Dermis microvascular lymphatic vessel endothelial cell (primary cell): ENCODE measurements at places on chromosomes 7 and 10. TPM values are rescaled to one million over a fixed set of nuclear protein-coding genes. Genes with fewer than 3 reads are reported as not detected.

Gene HOXA9
- 3.2 and 4.7 TPM in 2 replicates for total RNA-seq

Gene COL13A1
- 0.76 and 4.7 TPM in 2 replicates for total RNA-seq

Gene KAZALD1
- 0.38 and 0.39 TPM in 2 replicates for total RNA-seq

Gene TNKS2
- 42.5 and 56.5 TPM in 2 replicates for total RNA-seq

Gene SLC16A9
- total RNA-seq, result 0.26 TPM in 1 of 2 replicates, not detected in the other

Gene NKX1-2
- total RNA-seq, result not detected in 2 replicates

Gene ZNF107
- total RNA-seq, result 1.3 and 2.4 TPM in 2 replicates

Gene AS3MT
- 0.64 and 0.76 TPM in 2 replicates for total RNA-seq

Gene SGPL1
- total RNA-seq, result 9.4 and 15.9 TPM in 2 replicates

Gene CHST12
- 4.1 and 6.4 TPM in 2 replicates for total RNA-seq

Gene ACSL5
- total RNA-seq, result 34.4 and 59.9 TPM in 2 replicates

DNA sequence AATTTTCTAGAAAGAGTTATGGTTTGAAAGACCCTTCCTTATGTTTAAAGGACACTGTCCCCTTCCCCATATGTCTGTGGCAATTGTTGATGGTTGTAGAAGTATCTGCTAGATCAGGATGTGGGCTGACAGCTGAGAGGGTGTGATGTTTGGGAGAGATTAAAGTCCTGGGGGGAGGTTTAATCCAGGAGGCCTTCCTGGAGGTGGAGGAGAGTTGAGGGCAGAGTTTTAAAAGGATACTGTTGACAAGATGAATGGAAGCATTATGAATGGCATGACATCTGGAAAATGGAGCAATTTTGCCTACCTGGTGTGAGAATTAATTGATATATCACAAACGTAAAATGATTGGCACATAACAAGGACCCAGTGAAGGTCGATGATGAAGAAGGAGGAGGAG, 32.9 kb upstream of the SMC3 start:
- DNase-seq, result no peak

DNA sequence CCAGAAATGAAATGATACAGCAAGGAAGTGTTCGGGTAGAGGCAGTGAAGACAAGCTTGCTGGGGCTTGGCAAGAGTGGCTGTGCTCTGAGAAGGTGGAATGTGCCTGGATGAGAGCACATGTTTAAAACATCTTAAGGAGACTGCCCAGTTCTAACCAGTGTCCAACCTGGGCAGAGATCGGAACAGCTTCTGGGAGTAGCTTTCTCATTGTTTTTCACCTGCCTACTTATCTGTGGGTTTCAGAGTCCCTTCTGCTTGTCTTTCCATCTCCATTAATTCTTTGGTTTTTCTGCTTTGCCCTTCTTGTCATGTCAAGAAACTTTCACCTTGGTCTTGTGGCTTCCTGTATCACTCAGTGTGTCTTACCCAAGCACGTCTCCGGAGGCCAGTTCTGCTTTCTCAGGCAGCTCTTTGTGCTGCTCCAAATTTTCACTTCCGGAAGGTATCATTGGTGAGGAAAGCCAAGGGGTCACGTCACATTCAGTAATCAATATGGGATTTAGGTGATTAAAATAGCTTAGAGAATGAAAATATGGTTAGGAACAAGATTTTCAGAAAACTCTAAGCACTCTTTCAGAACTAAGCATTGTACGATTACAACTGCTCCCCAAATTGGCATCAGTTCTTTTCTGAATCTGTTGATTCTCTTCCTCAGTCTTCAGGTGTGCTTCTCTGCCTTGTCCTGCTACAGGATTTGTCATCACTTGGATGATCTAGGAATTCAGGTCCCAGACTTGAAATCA, 5.5 kb upstream of the LAMB4 start:
- DNase-seq, result no peak

DNA sequence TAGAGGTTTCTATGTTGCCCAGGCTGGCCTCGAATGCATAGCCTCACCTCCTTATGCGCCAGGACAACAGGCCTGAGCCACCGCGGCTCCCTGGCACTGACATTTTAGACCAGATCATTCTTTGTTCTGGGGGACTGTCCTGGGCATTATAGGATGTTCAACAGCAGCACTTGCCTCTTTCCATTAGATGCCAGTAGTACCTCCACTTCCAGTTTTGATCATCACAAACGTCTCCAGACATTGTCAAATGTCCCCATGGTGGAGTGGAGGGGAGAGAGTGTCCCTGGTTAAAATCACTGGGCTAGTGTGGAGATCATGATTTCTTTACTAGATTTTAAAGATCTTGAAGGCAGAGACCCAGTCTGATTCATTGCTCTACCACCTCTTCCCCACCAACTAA, 125.2 kb upstream of the MKLN1 start:
- DNase-seq, result no peak

DNA sequence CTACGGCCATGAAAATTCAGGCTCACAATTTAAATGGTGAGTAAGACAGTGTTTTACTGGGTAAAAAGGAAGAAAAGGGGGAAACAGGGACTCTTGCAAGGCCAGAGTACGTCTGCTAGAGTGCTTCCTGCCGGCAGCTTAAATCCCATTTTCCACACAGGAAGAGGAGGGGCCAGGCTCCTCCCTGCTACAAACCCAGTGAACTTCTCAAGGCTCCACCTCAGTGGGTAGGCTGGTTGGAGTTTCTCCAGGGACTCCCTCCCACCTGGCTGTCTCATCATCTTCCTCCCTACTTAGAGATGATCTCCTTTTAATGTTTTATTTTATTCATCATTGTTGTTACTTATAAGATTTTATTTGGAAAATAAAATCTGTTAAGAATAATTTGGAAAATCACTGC, 62.6 kb upstream of the SEMA3C start:
- no peak for DNase-seq

DNA sequence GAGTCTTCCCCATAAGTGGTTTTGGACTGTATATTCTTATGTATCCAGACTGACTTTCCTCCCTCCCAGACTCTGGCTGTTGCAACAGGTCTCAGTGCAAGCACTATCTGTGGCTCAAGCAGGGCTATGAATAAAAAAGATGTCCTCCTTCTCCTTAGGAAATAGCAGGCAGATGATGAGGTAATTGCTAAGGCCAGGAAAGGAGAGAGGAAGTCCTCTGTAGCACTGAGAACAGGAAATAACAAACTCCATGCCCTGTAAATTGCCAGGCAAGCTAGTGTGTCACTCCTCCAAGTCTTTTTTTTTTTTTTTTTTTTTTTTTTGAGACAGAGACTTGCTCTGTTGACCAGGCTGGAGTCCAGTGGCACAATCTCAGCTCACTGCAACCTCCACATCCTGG, 900.1 kb downstream of the TYW1 start:
- DNase-seq, result no peak

DNA sequence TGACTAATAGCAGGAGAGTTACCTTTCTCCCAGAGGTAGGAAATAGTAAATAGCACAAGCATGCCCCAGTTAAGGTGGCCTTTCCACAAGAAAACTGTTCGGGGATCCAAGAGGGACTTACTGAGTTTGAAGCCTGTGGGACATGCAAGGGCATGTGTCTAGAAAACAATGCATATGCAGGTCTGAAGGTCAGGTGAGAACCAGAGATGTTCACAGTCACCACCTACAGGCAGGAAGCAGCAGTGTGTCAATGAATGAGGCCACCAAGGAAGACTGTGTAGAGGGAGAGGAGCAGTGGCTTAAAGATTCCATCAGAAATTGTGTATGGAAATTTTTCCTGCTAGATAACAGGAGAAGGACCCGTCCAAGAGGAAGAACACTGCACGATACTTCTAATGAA, 66.0 kb downstream of the CALD1 start:
- DNase-seq, result peak; percentile 31

DNA sequence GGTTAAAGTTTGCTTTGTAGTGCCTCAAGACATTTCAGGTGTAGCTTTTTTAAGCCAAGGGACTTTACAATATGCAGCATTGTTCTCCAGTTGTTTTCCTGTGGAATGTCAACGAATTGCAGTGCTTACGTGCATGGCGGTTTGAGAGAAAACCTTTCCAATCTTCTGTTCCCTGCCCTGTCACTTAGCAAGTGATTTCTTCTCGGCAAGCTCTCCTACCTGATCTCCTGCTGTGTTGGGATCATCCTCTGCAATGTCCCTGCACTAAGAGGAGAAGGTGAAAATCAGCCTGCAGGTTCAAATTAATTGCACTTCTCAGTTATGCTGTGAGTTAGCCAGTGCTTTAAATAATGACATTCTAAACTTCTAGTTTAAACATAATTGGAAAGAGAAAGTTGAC, 197.6 kb upstream of the FZD1 start:
- no peak for DNase-seq

DNA sequence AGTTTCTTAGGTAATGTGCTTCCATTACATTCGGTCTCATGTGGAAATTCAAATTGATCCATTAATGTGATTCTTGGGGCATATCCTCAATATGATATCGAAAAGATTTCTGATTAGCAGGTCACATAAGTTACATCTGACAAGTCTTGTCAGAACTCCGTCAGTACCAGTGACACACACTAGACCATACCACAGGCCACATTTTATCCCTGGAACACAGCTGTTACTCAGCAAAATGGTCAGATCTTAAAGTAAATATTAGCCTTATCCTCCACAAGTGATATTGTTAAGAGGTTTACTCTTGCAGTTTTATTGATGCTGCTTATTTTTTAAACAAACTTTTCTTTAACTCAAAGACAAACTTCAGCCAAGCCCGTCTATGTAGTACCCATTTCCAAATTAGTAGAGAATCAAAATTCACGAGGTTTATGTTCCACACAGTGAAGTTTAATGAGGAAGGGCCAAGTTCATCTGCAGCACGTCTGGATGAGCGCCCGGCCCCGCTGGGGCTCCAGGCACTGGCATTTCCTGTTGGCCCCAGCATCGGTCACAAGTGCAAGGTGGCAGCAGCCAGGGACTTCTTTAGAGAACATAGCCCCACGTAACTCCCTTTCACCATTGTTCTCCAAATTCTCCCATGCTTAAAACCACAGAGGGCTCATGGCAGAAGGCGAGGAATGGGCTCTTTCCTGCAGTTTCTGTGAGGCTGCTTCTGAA, 132.2 kb downstream of the VIPR2 start:
- no peak for DNase-seq

GRCh38 chr10:69639291-69640195, 9.5 kb downstream of the FAM241B start:
- DNase-seq, result peak; percentile 69

DNA sequence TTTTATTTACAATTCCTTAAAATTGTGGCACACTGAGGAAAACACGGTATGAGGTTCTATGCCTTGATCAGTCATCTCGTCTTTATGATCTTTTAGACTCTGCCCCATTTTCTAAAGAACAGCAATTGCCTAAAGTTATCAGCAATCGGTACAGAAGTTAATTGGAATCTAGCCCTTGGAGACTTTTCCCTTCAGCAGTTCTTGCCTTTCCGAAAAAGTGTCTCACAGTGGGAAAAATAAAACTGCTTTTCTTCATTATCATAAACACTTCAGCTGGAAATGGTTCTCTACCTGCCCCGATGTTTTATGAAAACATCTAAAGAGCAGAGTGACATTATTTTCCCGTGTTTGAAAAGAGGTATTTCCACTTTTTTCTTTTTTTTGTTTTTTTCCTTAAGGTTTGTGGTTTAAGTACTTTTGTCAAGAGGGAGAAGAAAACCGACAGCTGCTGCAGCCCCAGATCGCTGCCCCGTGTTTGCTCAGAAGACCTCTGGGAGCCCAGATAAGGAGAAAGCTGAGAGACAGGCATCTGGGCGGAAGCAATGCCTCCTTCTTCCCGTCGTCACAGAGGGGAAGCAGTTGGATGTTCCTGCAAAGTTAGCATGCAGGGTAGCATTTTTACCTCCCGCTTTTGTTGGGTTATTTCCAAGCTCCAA, 149.7 kb downstream of the FRMD4A start:
- DNase-seq, result no peak

- DNase-seq, result no peak
These were observed 64.9 kb upstream of the NKX6-2 start for GRCh38 chr10:132850896-132851295.

- DNase-seq, result no peak
These were observed 114.8 kb downstream of the TSPAN12 start for GRCh38 chr7:120743128-120743527.

- no peak for DNase-seq
These were observed 242.7 kb upstream of the PRSS1 start for GRCh38 chr7:142506601-142507000.

DNA sequence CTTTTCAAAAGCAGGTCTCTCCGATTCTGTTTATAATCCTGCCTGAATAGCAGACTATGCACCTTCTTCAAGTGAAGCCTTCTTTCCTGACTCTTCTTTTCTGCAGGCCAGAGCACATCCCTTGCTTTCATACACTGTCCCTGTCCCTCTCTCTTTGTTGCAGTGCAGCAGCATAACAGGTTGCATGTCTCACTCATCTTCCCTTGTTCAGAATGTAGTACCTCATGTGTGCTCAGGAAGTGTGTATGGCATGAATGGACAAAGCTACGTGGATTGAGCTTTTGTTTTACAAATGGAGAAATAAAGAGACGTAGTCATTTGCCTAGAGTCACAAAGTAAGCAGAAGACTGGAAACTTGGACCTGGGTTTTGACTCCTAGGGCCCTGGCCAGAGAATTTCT, 68.0 kb downstream of the PTPRZ1 start:
- DNase-seq, result no peak

DNA sequence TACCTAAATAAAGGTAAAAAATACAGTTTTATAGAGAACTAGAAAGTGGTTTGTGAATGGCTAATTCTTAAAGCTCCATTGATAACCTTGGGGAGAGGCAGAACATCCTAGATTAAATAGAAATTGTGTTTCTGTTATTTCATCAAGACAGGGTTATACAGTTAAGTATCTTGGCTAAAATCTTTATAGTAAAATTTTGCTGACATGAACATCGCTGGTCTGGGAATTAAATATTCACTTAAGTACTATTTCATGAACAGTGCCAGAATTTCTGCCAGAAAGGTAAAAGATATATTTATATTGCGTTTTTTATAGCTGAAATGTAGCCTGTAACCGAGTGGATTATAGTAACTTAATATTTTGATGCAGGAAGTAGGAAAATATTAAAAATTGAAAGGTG, 53.7 kb upstream of the HBP1 start:
- no peak for DNase-seq

DNA sequence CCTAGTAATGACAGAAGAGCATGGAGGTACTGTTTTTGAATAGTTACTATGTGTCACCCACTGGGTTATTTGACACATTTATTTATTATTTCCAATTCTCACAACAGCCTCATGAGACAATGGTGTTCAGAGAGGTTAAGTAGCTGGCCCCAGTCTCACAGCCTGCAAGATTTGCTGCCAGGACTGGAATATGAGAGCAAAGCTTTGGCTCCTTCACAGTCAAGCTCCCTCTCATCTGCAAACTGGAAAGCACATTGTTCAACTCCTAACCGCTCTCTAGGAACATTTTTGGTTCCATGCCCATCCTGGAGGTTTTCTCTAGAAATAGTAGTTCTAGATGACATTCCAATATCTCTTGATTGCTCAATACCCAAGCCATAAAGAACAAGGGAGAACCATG, 75.5 kb upstream of the CXCL12 start:
- no peak for DNase-seq
